ENCODE measurements at places on chromosomes 5 and 9.

DNA sequence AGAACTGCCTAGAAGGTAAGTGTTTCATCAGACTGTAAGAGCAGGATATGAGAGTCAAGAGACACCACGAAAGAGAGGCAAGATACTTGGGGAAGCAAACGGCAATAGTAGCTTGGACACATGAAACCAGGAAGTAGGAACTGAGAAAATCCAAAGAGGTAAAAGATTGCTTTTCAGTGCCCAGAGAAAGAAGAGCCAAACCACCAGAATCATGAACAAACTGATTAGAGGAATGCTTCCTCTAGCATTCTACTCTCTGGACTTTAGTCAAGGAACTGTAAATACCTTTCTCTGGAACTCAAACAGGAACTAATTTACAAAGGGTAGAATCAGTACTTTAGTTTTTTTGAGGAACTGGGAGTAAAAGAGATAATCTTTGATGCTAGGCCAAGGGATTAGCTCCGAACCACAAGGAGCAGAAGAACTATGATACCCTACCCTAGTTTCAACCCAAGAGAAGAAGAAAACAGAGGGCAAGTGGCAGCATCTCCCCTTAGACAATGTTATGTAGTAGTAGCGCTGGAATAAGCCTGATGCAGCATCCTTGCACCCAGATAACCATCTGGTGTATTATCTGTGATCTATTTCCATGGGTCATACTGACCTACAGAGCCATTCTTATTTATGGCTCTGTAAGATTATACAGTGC is 41.3 kb downstream of the EFCAB9 start:
- no peak for DNase-seq

DNA sequence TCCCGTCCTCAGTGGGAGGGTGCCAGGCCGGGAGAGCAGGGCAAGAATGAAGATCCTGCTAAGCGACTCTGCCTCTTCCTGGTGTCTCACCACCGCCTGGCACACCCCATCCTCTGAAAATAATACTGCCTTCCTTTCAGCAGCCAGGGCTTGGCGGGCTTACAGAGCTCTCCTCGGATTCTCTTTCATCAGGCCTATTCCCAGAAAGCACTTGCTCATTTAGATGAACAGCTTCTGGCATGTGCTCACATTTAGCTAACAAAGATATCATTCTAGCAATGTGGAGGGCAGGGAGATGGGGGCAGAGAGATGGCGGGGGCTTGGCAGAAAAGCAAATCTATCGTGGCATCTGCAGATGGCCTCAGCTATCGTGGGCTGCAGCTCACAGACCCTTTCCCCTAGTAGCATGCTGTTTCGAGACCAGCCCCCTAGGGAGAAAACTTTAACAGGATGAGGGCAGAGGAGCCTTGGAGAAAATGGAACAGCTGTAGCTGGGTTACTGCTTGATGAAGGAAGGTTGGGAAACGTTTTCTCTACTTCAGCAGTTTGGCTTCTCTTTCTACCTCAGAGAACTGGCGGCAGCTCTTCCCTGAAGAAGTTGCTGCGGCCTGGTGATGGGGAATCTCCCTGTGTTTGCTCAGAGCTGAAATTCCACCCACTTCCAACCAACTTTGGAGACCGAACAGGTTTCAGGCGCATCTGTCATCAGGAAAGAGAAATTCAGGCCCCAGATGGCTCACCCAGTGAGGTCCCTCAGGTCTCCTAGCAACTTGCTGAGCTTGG is 102.1 kb downstream of the TMEM174 start:
- no peak for DNase-seq

- no peak for DNase-seq
Observed at GRCh38 chr5:45281081-45281480, 415.1 kb downstream of the HCN1 start.

DNA sequence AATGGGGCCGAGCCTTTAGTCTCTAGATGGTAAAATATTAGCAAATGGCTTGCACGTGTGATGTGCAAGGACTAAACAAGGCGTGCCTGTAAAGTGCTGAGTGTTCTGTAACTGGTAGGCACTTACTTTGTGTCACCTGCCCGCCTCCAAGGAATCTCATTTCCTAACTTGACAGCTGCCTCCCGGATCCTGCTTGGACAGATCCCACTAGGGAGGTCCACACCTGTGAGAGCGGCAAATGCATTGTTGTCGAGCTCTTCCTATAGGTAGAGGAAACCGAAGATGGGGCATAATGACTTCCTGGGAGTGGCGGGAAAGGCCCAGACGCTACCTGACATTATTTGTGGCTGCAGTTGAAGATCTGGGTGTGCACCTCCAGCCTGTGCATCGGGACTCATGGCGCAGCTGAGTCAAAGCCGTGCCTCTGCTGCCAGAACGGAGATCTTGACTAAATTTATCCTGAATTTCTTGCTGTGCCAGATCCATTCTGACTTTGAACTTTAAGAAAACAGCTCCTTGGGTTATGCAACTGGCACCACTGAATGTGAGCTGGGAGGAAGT is 79.8 kb downstream of the TENT4A start:
- DNase-seq, result no peak

GRCh38 chr9:109806506-109807115 is 26.6 kb downstream of the PALM2AKAP2 start:
- DNase-seq, result no peak

GRCh38 chr5:56273376-56273955 is 40.3 kb upstream of the ANKRD55 start:
- DNase-seq, result no peak

DNA sequence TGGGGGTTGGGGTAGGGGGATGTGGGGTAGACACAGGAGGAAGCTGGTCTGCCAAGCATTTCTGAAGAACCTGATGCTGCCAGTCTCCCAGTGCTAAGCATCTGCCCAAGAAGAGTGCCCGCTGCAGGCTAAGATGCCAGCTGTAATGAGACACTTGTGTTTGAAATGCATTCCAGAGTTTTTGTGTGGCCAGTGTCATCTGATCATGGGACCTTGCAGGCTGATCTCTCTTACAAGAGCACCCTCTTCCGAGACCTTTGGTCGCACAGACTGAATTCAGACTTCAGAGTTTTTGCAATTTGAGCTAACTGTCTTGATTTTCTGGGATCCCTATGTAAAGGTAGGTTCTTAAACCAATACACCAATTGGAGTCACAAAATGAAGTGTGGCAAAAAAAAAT is 58.1 kb downstream of the DENND1A start:
- DNase-seq, result no peak

DNA sequence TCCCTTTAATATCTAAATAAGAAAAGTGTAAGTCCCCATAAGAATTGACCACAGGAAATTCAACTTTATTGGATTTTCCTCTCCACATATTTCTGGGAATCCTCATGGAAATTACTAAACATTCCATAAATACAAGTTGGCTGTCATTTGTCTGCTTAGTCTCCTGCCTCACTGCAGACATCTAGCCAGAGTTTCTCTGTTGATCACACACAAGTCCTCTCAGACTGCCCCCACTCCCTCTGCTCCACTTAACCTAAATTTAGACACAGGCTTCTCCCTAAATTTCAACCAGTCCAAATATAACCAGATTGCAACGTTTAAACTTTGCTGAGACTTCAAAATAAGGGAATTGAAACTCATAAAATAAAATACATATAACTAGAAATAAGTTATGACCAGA is 982.1 kb downstream of the DTWD2 start:
- DNase-seq, result no peak

DNA sequence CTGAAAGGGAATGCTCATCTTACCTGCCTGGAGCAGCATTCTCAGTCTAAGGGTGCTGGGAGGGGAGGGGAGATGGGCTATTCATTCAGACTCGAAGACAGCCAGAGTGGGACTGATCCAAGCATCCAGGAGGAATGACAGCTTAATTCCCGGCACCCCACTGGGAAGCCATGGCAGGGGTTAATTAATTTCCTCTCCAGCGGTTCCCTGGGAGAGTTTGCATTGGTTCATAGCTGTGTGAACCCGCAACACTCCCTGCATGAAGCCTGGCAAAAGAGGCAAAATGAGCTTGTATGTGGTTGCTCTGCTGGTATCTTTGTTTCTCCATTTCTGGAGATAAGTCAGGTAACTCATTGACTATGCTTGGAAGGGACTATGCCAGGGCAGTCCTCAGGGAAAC is 401.0 kb upstream of the SLC24A2 start:
- DNase-seq, result no peak

DNA sequence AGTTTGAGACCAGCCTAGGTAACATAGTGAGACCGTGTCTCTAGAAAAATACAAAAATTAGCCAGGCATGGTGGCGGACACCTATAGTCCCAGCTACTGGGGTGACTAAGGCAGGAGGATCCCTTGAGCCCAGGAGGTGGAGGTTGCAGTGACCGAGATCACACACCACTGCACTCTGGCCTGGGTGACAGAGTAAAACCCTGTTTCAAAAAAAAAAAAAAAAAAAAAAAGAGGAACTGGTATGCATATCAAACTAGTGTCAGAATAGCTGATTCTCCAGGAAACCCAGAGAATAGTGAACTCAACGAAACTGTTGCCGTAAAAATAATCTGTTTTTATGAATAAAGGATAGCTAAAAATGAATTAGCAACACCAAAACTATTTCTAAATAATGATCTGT is 126.6 kb upstream of the BASP1 start:
- DNase-seq, result no peak

GRCh38 chr9:14961372-14962068 is 51.3 kb upstream of the FREM1 start:
- DNase-seq, result no peak

DNA sequence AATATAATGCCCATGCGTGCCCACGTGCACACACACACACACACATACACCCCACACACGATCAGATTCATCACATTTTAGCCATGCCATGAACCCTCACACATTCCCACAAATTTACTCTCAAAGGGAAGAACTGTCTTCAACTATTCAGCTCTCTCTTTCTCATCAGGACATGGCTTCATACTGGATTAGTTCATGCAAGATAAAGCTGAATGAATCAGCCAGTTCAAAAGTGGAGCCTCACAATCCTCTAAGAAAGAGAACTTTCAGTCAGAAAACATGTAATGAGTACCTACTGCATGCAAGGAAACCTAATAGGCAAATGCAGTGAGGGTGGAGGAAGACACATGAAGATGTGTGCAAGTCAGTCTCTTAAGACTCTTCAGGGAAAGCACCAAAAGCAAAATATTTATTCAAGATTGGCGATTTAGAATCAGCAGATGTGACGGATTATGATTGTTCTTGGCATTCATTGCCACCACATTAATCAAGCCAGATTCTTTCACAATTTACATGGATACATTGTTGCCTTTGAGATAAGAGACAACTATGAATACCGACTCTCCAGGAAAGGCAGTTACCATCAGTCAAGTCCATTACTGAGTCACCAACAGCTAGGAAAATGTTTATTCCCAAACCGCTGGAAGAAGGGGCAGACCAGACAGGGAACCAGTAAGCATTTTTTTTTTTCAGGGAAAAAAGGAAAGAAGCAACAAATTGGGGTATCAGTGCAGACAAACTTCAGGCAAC is 30.3 kb upstream of the PUM3 start:
- peak; percentile 2 for DNase-seq

- no peak for DNase-seq
Observed at GRCh38 chr9:124618476-124618875, 111.3 kb upstream of the NR5A1 start.

GRCh38 chr5:170154744-170155143 is 49.0 kb downstream of the FOXI1 start:
- no peak for DNase-seq

DNA sequence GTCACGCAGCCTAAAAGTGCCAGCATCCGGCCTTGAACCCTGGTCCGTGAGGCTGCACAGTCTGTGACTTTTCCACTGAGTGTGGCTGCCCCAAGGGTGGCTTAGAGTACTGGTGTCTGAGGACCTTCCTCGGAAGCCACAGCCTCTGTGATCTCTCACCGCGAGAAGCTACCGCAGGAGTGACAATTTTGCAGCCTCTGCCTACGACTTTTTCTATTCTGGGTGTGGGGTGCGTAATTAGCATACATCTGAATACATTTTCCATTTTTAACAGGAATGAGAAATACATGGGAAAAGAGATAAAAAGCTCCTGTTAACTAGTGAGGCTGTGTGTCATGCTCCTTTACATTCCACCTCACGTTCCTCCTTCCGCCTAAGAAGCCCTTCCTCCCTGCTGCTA is 48.3 kb upstream of the HRH2 start:
- no peak for DNase-seq

DNA sequence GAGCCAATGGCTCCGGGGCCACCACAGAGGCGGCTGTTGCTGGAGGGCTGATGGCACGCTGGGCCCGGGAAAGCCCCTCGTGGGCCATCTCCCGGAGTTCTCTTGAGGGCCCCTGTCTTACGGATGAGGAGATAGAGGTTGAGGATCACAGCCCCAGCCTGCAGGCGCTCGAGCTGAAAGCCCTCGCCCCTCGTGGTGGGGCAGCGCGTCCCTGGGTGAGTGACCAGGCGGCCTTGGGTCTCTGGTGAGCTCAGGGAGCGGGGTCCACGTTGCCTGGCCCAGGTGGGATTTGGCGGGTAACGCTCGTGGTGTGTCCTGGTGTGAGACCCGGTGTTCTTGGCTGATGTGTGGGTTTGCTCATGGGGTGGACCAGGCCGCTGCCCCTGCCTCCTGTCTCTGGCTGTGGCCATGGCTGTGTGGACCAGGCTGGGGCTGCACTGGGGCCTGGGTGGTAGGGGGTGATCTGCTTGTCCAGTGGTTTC is 38.9 kb downstream of the RXRA start:
- DNase-seq, result no peak

DNA sequence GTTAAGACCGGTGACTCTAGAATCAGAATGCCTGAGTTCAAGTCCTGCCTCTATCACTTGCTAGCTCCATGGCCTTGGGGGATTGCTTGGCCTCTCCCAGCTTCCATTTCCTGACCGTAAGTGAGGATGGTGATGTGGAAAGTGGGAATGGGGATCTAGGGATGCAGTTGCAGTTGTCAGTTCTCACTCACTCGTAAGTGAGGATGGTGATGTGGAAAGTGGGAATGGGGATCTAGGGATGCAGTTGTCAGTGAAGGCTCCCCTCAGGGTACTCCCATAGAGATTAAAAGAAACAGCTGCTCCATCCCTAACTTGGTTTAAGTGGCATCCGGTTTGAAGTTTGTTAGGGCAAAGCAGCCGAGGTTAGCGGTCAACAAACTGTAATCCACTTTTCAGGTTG is 3.0 kb upstream of the IL9 start:
- DNase-seq, result no peak

GRCh38 chr5:138641547-138642298 is 66.5 kb upstream of the HSPA9 start:
- DNase-seq, result no peak

Data from retinal pigment epithelial cell (primary cell).